Progenitor cell of endocrine pancreas (in vitro differentiated cells): ENCODE measurements at places on chromosomes 4 and X. TPM values are rescaled to one million over a fixed set of nuclear protein-coding genes. Genes with fewer than 3 reads are reported as not detected.
A peak's percentile ranks its signal among the peaks of the same experiment; 100 is the strongest.

The GPR143 gene
- 6.3 and 7.1 TPM in 2 replicates for total RNA-seq

DNA sequence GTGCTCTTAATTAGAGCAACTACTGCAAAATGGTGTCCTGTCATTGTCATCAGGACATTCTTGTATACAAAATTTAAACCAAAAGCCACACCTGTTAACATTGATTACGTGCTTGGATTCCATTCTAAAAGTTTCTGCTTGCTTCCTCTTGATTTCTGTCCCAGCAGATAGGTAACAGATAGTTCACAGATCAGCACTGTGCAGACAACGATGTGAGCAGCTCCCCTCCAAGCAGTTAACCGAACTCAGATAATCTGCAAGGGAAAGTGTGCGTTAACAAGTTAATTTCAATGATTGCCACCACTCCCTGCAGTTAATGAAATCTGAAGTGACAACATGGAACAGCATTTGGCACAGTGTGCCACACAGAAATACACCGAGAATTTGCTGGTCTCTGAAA, 54.4 kb upstream of the RELL1 start:
- DNase-seq, result no peak

GRCh38 chr4:8319731-8320385, 50.3 kb downstream of the HTRA3 start:
- no peak for DNase-seq

The BEND4 gene
- total RNA-seq, result 0.55 and 0.78 TPM in 2 replicates

The WNK3 gene
- total RNA-seq, result 22.6 and 22.9 TPM in 2 replicates

GRCh38 chrX:43002526-43003203, 224.7 kb upstream of the PPP1R2C start:
- no peak for DNase-seq

DNA sequence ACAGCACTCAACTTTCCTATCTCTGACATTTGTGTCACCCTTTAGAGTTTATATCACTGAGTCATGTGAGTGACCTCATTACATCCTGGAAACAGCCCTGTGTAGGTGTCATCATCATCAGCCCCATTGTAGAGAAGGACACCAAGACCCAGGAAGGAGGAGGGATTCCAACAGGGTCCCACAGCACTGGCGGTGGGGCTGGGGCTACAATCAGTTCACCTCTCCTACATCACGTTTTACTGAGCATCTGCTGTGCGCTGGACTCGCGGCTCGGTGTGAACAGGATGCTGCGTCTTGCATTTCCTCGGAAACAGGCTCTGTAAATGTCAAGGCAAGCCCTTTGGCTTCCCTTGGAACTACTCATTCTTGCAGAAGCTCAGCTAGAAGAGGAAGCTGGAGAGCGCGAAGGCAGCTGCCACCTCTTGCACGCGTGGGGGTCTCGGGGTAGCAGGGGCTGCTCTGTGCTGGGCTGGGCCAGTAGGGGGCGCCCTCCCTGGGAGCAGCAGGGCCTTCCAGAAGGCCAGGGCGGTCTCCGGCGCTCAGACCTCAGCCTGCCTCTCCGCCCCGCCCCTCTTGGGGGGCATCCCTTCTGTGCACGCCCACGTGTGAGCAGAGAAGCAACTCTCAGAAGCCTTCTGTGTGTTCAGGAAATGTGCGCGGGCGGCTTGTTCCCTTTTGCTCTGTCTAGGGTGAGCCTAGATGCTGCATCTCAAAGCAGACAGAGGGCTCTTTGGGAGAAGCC, 29.0 kb downstream of the REELD1 start:
- no peak for DNase-seq

- no peak for DNase-seq
These were observed 68.7 kb downstream of the SORCS2 start for GRCh38 chr4:7261087-7261486.

DNA sequence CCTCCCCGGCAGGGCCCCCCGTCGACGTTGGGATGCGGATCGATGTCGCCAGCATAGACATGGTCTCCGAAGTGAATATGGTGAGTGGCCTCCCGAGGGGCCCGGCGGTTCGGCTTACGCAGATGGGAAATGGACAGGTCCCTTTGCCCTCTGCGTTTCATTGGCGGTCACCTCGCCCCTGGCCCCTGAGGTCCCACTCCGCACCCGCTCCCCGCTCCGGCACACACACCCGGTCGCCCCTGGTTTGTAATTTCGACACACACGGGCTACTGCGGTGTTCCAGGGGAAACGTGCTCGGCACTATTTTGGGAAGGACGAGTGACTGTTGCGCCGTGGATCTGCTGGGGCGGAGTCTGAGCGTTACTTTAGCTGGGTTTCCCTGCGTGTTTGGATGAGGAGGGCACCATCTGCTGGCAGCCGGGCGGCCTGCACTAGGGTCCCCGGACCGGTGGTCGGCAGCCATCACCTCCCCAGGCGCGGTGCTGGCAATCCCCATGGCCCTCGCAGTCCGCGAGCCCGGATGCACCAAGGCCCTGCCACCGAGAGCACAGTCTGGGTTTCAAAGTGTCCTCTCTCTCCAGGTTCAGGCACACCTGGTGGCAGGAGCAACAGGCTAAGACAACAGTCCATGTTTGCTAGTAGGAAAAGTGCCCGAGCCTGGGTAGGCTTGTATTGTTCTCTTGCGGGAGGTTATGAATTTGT, 1.2 kb downstream of the GABRB1 start:
- DNase-seq, result peak; percentile 75

The NEUROG2 gene
- total RNA-seq, result not detected in 2 replicates
